ENCODE measurements at places on chromosomes 2 and 18.

DNA sequence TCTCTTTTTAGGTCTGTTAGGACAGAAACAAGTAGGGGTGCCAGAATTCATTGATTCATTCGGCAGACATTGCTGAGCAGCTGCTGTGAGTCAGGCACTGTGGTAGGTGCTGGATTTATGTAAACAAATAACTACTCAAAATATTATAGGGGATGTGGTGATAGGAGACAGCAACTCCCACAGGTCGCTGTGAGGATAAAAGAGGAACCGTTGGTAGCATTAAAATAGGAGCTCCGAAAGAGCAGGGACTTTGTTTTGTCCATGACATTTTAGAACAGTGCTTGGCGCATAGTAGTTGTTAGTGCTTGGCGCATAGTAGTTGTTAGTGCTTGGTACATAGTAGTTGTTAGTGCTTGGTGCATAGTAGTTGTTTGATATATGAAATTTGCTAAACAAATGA, 29.2 kb downstream of the ATP6V1C2 start:
- no peak for DNase-seq

- peak; percentile 61 for DNase-seq
Measured at GRCh38 chr18:49015886-49016647, 65.3 kb upstream of the SMAD7 start.

DNA sequence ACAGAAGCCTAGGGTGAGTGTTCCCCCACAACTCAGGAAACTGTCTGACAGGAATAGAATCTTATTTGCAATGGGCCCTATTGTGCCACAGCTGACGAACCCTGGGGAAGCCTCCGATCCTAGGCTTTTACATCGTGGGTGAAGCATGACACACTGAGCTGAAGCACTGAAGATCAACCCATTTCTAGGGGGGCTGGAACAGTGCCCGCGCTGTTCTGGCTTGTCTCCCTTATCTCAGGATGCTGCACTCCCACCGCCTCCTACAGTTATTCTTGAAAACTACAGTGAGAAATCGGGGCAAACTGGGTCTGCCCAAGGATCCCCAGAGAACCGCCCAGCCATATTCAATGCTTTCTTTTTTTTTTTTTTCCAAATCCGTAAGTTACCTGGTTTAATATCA, 41.1 kb downstream of the NETO1 start:
- DNase-seq = no peak

- no peak for DNase-seq
Measured at GRCh38 chr2:149278161-149278871, 52.1 kb upstream of the LYPD6 start.

GRCh38 chr2:25155401-25155800, 13.0 kb downstream of the POMC start:
- DNase-seq = no peak

DNA sequence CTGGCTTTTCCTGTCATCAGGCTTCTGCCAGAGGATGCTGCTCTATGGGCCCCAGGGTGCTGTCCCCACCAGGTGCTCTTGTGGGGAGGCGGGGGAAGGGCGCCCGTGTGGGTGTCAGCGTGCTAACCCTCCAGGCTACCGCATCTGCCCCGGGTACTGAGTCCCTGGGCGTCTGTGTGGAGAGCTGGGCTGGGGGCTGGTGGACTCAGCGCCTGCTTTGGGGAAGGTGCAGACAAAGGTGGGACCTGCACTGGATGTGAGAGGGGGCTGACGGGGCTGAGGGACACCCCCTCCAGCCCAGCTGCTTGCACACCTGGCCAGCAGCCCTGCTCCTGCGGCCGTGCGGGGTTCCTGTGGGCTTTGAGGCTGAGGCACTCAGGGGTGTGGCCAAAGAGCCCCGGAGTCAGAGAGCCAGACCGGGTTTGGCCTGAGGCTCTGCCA, 120.7 kb upstream of the PXDN start:
- no peak for DNase-seq

GRCh38 chr2:105431367-105432043, 32.7 kb upstream of the FHL2 start:
- DNase-seq = no peak

DNA sequence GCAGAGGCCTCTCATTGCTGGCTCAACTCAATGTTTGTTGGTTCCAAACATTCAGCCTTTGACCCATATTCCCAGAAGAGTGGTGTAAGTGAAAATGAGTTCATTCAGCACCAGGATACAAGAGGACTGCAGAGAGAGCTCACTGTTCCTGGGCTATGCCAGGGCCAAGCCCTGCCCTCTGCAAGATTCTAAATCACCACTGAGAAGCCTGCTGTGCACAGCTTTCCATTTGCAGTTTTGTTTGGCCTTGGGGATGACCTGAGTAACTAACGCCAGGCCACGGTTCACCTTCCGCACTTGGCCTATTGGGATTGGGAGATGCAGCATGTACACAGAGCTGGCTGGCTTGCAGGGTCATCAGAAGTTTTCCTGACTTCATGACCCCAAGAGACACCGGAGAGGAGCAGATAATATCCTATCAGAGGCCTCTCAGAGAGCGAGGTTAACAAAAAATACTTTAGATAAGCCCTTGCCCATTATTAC, 12.6 kb downstream of the GKN1 start:
- no peak for DNase-seq

DNA sequence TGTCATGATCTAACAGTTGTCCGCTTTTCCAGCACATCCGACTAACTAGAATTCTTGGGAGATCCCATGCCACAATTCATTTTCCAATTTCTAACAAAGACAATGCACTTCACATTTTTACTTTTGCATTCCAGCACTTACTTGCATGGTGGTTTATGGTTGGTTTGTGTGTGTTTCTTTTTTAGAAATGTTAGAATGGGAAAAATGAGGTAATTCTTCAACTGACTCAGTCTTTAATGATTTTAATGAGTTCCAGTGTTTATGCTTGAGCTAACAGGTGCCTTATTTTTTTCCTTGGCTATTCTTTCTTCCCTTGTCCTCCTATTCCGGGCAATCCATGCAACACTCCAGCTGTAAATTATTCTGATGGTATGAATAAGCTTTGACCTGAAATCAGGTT, 46.4 kb downstream of the SLC8A1 start:
- DNase-seq = no peak

GRCh38 chr18:48992133-48992532, 41.4 kb upstream of the SMAD7 start:
- peak; percentile 27 for DNase-seq

DNA sequence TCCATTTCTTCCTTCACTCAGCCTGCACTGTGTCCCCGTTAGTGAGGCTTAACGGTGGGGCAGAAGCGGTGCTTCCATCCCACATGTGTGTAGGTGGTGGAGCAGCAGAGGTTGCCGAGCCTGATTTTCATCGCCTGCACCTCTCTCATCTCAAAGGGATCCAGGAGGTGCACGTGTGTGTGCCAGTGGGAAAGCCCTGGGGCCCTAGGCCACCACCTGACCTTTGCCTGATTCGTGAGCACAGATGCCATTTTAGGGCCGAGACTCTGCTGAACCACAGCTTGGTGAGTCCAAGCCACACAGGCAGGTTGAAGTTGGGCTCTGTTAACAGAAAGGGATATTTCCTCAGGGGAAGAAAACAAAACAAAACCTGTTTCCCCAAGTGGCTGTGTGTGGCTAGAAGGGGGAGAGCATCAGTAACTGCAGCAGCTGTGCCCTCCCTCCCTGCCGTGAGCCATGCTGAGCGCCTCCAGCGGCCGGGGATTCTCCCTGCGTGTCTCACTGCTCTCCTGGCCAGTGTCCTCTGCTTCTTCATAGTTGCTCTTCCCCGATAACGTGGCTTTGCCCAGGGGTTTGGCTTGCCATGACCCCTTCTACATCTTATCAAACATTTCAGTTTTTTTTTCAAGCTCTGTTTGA, 81.5 kb downstream of the MAPRE2 start:
- DNase-seq = no peak

- no peak for DNase-seq
Measured at GRCh38 chr2:111058264-111058663, 62.5 kb upstream of the BCL2L11 start.

- no peak for DNase-seq
Measured at GRCh38 chr2:207133820-207134519, 31.8 kb downstream of the KLF7 start.

GRCh38 chr2:203662951-203663350, 43.5 kb upstream of the CD28 start:
- no peak for DNase-seq

DNA sequence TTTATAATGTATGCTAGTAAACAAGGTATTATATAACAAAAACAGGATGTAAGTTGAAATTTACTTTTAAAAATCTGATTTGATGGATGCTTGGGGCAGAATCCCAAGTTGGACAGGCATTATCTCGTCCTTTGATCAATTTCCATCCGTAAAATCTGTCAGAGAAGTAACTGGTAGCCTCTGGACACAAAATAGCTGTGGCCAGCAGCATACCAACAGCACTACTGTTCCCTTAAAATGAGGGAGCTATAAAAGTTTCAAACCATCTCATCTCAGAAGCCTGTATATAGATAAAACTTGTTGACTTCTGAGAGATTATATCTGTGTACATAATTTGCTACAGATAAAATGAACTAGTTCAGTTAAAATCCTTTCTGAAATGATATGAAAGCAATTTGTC, 14.7 kb upstream of the METAP1D start:
- DNase-seq = no peak

DNA sequence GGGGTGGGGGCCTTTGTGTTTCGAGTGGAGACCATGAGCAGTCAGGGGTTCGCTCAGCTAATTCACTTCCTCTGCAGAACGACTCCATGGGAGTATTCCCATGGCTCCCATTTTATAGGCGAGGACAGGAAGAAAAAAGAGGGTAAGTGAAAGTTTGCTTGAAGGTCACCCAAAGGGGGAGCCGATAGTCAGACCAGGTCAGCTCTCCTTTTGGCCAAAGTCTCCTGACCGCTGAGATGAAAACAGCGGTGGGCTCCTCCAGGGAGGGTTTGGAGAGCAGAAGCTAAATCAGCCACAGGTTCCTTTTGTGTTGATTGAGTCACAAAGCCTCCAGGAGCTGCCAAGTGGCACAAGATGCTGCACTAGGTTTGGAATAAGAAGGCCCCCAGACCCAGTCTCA, 34.1 kb upstream of the CTAGE1 start:
- no peak for DNase-seq

GRCh38 chr2:238695538-238695937, 152.3 kb upstream of the TWIST2 start:
- no peak for DNase-seq

DNA sequence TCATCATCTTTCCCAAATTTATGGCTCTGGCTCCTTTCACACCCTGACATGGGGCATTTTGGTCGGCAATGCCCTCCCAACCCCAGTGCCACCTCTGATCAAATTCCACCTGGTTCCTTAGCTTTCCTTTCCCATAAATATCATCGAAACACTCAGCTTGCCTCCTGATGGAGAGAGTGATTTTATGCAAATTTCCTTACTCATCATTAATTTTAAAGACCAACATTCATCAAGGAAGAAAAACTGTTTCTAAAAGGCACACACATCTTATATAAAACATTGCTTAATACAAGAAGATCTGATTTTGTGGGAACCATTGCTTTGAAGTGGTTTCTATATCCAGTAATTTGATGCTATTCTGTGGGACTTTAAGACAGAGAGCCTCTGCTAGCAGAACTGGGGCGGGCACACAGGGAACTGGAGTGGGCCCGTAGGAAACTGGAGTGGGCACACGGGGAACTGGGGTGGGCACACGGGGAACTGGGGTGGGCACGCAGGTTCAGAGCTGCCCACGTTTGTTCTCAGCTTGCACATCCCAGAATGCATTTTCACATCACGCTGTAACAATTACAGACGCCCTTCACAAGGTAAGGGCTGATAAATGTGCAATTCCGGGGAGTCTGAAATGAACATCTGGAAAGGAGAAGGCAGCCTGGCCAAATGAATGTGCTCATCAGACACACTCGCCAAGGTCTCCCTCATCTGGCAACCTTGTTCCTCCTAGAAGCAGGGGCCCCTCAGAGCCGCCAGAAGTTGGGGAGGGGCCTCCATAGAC, 174.2 kb downstream of the RTP5 start:
- no peak for DNase-seq

- no peak for DNase-seq
Measured at GRCh38 chr18:62366992-62367391, 41.9 kb downstream of the TNFRSF11A start.

DNA sequence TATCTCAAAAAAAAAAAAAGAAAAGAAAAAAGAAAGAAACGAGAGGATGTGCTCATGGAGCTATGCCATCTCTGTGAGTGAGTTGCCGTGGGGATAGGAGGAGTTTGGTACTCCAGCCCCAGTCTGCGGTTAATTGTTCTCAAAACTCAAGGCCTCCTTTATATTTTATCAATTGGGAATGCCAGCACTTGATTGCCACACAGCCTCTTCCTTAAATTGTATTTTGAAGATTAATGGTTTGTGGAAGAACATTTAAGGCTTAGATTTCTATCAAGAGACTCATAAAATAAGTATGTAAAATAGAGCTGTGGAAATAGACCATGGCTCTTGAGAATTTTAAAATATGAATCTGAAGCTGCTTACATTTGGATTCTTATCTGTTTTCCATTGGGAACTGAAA, 29.8 kb downstream of the KCNE4 start:
- DNase-seq = no peak

GRCh38 chr2:85852937-85853498, 35.8 kb downstream of the ST3GAL5 start:
- DNase-seq = peak; percentile 46

GRCh38 chr18:72652990-72653593, 109.0 kb upstream of the CBLN2 start:
- peak; percentile 32 for DNase-seq

- DNase-seq = peak; percentile 55
Measured at GRCh38 chr2:96138179-96139145, at the start of gene ASTL. TSS of gene ASTL (minus strand) at chr2:96138502. CDS start at chr2:96138436, 66 bp downstream.

DNA sequence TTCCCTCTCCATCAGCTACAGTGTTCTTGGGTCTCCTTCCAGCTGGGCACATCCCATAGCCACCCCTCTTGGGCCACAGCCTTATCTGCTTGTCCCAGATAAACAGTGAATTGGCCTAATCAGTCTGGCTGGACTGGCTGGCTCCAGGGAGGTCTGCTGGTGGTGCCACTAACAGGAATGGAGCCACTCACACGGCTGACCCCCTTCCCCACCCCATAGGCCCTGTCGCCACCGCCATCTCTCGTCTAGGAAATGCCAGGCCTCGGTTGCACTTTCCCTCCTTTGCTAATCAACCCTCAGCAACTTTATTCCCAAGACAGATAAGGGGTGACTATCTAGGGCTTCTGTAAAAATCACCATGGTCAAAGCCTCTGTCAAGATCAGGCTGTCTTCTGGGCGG, 23.0 kb upstream of the TNP1 start:
- DNase-seq = no peak

DNA sequence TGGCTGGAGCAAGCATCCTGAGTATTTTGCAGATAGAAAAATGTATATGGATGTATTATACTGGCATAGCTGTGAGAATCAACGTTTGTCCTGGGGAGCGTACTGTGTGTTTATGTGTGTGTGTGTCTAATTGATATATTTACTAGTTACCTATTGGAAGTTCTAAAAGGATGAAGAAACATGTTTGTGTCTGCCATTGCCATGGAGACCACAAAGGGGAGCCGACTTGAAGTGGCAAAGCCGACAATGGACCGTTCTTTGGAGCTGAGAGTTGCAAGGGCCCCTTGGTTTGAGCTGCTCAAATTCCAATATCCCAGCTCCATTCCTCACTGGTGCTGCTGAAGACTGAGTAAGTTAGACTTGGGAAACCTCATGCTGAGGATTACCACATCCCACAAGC, 14.3 kb upstream of the SLC25A52 start:
- DNase-seq = no peak

- DNase-seq = no peak
Measured at GRCh38 chr18:68800075-68800474, 2.2 kb downstream of the CCDC102B start.

Data from suppressor macrophage treated with lipopolysaccharide for 4 hours (primary cell).